Stimulated activated naive B cell treated with anti-CD40 and anti-IgM and Interleukin-4, amounts not matched to agents 10 μg/mL and 1 μg/mL and 100 μg/mL, for 72 hours (primary cell): ENCODE measurements at places on chromosomes 11 and 22.

- H3K27ac ChIP-seq = no peak overlapping the region
- peaks cover 29% of the 10 kb centered on the region for H3K27me3 ChIP-seq
- no peaks in the 10 kb centered on the region for H3K36me3 ChIP-seq
- peak; percentile 46 for DNase-seq
Observed at GRCh38 chr11:116691771-116692177, 81.0 kb downstream of the BUD13 start.

- H3K4me3 ChIP-seq = peak overlapping the region; percentile 94
- H3K27ac ChIP-seq = peak overlapping the region; percentile 91
- peaks cover 21% of the 10 kb centered on the region for H3K36me3 ChIP-seq
- H3K27me3 ChIP-seq = peaks cover 19% of the 10 kb centered on the region
Observed at GRCh38 chr11:67606093-67606491, 644 bp upstream of the NDUFV1 start.

- H3K27ac ChIP-seq = peak overlapping the region; percentile 2
- peaks cover 21% of the 10 kb centered on the region for H3K4me1 ChIP-seq
- no peak for DNase-seq
- H3K27me3 ChIP-seq = peaks cover 8% of the 10 kb centered on the region
- peak overlapping the region; percentile 52 for H3K4me3 ChIP-seq
Observed at GRCh38 chr11:45181193-45181888, 34.9 kb downstream of the PRDM11 start.

DNA sequence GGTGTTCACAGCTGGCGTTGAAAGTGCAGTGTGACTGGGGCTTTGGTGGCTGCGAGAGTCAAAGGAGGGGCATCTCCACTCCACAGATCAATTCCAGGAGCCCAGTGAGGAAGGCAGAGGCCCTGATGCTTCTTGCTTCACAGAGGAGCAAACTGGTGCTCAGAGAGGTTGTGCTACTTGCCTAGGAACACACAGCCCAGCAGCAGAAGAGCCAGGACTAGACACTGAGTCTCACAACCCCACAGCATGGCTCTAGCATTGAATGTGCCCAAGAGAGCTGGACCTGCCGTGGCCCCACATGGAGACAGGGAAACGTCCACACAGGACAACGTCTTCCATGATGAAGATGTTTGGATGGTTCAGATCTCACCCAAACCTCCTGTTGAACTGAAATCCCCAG is 33.3 kb downstream of the LINC01488 start:
- peaks cover 8% of the 10 kb centered on the region for H3K27me3 ChIP-seq
- no peak overlapping the region for H3K4me3 ChIP-seq
- DNase-seq = no peak
- H3K36me3 ChIP-seq = peaks cover 18% of the 10 kb centered on the region
- H3K4me1 ChIP-seq = peaks cover 11% of the 10 kb centered on the region

DNA sequence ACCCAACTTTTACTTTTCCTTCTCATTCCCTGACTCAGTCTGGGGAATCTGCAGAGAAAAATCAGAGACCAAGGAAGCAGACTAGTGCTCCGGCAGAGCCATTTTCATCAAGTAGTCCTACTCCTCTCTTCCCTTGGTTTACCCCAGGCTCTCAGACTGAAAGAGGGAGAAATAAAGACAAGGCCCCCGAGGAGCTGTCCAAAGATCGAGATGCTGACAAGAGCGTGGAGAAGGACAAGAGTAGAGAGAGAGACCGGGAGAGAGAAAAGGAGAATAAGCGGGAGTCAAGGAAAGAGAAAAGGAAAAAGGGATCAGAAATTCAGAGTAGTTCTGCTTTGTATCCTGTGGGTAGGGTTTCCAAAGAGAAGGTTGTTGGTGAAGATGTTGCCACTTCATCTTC is 37.2 kb downstream of the KMT2A start:
- no peak for DNase-seq
- H3K4me3 ChIP-seq = no peak overlapping the region
- peak overlapping the region; percentile 84 for H3K27ac ChIP-seq
- H3K36me3 ChIP-seq = peaks cover 46% of the 10 kb centered on the region
- no peaks in the 10 kb centered on the region for H3K27me3 ChIP-seq

GRCh38 chr11:35981581-35981980 is 37.7 kb downstream of the LDLRAD3 start:
- no peak for DNase-seq
- no peaks in the 10 kb centered on the region for H3K4me1 ChIP-seq
- no peaks in the 10 kb centered on the region for H3K27me3 ChIP-seq
- H3K4me3 ChIP-seq = no peak overlapping the region

DNA sequence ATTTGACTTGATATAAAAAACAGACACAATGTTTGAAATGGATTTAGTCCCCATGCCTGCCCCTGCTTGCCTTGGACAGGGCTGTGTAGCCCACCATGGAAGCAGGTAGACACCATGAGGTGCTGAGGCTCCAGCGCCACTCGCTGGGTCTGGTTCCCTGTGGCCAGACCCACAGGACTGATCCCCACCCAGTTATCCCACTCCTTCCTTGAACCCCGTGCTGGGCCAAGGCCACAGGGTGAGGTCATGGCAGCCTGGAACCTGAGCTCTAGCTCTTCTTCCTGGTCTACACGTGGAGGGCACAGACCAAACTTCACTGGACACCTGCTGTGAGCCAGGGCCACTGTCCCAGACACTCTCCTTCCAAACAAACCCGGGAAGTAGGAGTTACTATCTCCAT is 42.5 kb downstream of the GAB4 start:
- no peak overlapping the region for H3K27ac ChIP-seq
- H3K4me1 ChIP-seq = peaks cover 2% of the 10 kb centered on the region
- H3K4me3 ChIP-seq = no peak overlapping the region
- H3K36me3 ChIP-seq = no peaks in the 10 kb centered on the region

DNA sequence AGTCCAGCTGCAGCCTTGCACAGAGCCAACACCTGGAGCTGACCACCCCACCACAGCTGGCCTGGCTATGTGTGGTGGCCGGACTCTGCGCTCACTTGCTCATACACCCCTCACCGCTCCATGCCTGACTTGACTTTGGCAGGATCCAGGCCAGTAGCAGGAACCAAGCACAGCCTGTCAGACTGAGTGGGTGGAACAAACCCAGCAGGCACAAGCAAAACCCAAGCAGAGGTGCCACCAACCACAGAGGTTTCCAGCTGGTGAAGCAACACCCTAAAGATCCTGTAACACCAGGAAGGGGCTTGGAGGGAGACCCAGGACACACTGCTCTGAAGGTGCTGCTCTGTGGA is 44.9 kb upstream of the WNT11 start:
- no peak overlapping the region for H3K27ac ChIP-seq
- peaks cover 18% of the 10 kb centered on the region for H3K27me3 ChIP-seq
- no peak overlapping the region for H3K4me3 ChIP-seq
- H3K36me3 ChIP-seq = no peaks in the 10 kb centered on the region

- H3K27me3 ChIP-seq = no peaks in the 10 kb centered on the region
- H3K27ac ChIP-seq = no peak overlapping the region
- peaks cover 20% of the 10 kb centered on the region for H3K36me3 ChIP-seq
- peaks cover 46% of the 10 kb centered on the region for H3K4me1 ChIP-seq
- no peak overlapping the region for H3K4me3 ChIP-seq
Observed at GRCh38 chr22:19890502-19891316, 36.0 kb upstream of the GNB1L start.

- no peaks in the 10 kb centered on the region for H3K36me3 ChIP-seq
- no peak for DNase-seq
- no peak overlapping the region for H3K4me3 ChIP-seq
- no peak overlapping the region for H3K27ac ChIP-seq
- H3K4me1 ChIP-seq = no peaks in the 10 kb centered on the region
Observed at GRCh38 chr11:116072601-116073410, 568.6 kb upstream of the CADM1 start.

DNA sequence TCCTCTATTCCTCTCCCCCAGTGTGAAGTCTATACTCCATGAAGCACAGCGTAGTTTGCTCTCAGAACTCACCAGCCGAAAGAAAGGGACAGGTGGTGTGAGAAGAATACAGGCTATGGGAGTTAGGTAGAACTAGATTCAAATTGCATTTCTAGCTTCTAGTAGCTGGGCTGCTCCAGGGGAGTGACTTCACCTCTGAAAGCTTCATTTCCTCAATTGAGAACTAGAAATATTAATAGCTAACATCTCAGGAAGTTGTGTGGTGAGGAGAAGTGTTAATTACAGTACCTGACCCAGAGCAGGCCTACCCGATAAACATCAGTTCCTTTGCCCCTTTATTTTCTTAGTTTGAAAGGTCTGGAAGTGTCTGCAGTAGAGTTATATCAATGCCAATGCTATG is 484.7 kb upstream of the TENM4 start:
- DNase-seq = no peak
- H3K27ac ChIP-seq = no peak overlapping the region
- no peaks in the 10 kb centered on the region for H3K27me3 ChIP-seq
- no peak overlapping the region for H3K4me3 ChIP-seq

GRCh38 chr11:3614742-3615171 is 27.0 kb downstream of the ART5 start:
- H3K4me1 ChIP-seq = peaks cover 14% of the 10 kb centered on the region
- peak; percentile 63 for DNase-seq
- peak overlapping the region; percentile 65 for H3K4me3 ChIP-seq
- no peaks in the 10 kb centered on the region for H3K36me3 ChIP-seq
- H3K27ac ChIP-seq = peak overlapping the region; percentile 81

GRCh38 chr11:74780248-74781005 is 31.8 kb downstream of the RNF169 start:
- no peak overlapping the region for H3K4me3 ChIP-seq
- no peak for DNase-seq
- no peak overlapping the region for H3K27ac ChIP-seq

- DNase-seq = no peak
- H3K4me3 ChIP-seq = peak within 1 kb of the TSS; percentile 65
- peak within 1 kb of the TSS; percentile 73 for H3K27ac ChIP-seq
- H3K36me3 ChIP-seq = no peaks in the 10 kb centered on the region
- peaks cover 12% of the 10 kb centered on the region for H3K4me1 ChIP-seq
Observed at GRCh38 chr22:45977003-45977411, at the start of gene WNT7B. Gene WNT7B (minus strand): TSS chr22:45977162. CDS start chr22:45976754, 408 bp downstream.

- no peaks in the 10 kb centered on the region for H3K36me3 ChIP-seq
- no peaks in the 10 kb centered on the region for H3K4me1 ChIP-seq
- H3K4me3 ChIP-seq = no peak overlapping the region
Observed at GRCh38 chr22:30555282-30556210, 9.0 kb upstream of the SEC14L6 start.

- no peaks in the 10 kb centered on the region for H3K27me3 ChIP-seq
- H3K4me3 ChIP-seq = no peak overlapping the region
- H3K36me3 ChIP-seq = no peaks in the 10 kb centered on the region
- H3K27ac ChIP-seq = no peak overlapping the region
- no peak for DNase-seq
Observed at GRCh38 chr11:37107831-37108230, 509.8 kb upstream of the RAG2 start.

DNA sequence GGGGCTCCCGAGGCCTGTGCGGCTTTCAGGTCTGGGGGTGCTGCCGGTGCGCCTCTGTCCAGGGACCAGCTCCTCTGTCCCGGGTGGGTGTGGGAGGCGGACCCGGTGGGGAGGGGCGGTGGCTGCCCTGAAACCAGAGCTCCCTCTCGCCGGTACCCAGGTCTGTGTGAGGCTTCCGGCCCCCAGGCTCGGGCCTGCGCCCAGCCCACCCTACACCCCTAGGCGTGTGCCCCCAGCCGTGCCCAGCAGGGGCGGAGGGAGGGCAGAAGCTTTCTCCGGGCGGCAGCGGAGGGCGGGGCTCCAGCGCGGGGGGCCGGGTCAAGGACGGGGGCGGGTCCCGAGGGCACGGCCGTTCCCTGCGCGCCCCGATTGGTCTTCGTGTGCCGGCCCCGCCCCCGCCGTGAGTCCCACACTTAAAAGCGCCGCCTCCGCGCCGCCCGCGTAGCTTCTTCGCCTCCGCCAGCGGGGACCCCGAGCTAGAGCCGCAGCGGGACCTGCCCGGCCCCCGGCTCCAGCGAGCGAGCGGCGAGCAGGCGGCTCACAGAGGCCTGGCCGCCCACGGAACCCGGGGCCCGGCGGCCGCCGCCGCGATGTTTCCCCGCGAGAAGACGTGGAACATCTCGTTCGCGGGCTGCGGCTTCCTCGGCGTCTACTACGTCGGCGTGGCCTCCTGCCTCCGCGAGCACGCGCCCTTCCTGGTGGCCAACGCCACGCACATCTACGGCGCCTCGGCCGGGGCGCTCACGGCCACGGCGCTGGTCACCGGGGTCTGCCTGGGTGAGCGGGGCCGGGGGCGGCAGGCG is 616 bp downstream of the PNPLA2 start:
- peak overlapping the region; percentile 85 for H3K4me3 ChIP-seq
- H3K36me3 ChIP-seq = peaks cover 11% of the 10 kb centered on the region
- H3K27me3 ChIP-seq = no peaks in the 10 kb centered on the region
- peaks cover 32% of the 10 kb centered on the region for H3K4me1 ChIP-seq
- H3K27ac ChIP-seq = peak overlapping the region; percentile 94
- peak; percentile 84 for DNase-seq
